ENCODE measurements at places on chromosomes 2 and 18.

DNA sequence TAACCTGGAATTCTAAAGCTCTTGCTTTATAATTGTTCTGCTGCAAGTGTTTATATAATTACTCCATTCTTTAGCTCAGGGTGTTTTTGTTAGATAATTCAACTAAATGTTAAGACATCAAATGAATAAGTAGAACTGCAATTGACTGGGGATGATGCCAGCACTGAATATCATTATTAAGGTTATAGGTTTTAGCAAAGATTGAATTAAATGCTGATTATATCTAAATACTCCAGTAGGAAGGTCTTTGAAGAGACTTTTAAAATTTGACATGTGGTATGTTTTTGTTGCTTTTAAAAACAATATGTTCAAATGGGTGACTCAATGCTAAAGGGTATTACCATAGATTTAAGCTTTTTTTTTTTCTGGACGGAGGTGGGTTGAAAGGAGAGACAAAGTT lies 170.1 kb upstream of the THUMPD2 start:
- DNase-seq: no peak

DNA sequence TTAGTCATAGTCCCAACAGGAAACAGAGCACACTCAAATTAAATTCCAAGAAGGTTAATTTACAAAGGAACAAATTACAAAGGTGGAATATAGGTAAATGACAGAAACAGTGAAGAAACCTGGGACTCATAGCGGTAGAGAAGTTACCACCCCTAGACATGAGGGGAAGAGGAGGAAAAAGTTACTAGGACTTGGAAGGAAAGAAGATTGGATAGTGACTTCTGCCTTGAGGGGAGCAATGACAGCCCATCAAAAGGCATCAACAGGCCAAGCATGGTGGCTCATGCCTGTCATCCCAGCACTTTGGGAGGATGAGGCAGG lies 2.4 kb upstream of the PDE11A start:
- no peak for DNase-seq

DNA sequence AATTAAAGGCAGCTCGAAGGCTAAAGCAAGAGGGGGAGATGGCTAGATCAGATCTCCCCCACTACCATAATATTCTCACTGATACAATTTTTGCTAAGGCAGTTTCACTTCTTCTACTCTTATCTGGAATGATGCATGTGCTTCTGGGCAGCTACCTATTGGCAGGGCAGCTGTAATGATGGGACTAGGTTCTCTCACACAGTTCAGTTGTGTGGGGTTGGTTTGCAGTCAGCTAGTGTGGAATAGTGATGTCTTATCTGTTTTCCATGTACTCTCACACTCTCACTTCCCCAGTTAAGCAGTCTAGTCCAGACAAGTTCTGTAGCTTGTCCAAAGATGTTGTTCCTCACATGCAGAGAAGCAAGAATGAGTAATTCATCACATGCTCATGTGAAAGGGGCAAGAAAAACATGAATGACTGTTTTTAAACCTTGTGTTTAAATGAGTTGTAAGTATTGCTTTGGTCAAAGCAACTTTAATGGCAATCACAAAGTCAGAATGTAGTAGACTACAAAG lies 836.1 kb downstream of the CBLN2 start:
- DNase-seq: no peak

DNA sequence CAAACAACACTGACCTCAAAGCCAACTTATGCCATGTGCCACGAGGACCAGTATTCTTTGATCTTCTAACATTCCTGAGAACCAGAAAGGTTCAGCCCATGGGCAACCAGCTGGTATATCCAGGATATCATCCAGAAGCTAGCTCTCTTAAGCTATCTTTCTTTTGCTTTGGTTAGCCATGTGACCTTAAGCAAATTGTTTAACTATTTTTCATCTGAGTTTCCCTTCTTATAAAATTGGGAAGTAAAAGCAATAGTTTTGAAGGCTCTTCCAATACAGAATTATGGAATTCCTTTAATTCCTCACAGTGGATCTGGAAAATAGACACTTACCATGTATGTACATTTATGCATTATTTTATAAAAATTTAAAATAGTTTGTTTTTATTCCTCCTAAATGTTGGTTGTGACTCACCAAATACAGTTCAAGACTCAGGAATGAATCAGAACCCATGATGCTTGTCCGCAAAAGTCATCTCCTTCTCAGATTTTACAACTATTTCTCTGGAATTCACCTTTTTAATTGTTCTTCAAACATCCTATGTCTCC lies 435.7 kb downstream of the ZEB2 start:
- peak; percentile 72 for DNase-seq

GRCh38 chr2:65300761-65301711 lies 73.4 kb downstream of the ACTR2 start:
- peak; percentile 94 for DNase-seq

DNA sequence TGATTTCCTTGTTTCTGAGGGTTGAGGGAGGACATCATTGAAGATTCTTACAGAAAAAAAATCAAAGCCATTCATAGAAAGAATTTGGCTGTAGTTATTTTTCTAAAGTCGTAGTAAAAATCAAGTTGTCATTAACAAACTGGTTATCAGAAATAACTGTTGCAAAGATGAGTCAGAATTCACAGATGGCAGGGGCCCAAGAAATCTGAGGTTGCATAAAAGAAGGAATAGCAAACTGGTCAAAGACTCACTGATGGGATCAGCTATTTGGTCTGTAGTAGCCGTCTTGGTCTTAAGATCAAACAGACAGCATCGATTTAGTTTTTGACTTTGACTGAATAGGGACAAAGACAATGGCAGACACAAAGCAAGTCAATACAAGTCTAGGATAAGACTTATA lies 334.3 kb downstream of the FIGN start:
- DNase-seq: peak; percentile 22

DNA sequence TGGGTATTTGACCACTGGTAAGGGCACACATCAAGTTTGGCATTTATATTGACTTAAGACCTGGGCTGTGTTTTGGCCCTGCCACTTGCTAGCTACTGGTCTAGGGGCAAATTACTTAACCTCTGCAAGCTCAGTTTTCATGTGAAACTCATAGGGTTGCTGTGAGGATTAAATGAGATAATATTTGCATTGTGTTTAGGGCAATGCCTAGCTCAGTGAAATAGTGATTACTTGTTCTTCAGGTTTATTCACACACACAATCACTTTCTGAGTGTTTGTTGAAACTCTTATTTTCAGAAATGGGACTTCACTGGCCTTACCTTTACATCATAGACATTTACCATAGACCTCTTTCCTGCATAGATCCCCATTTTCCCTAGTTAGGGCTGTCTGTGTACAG lies 12.3 kb downstream of the CERS6 start:
- DNase-seq: no peak

Data from fibroblast of skin of left quadriceps (primary cell).